ENCODE measurements at places on chromosomes 1 and 21.

GRCh38 chr1:216054600-216054999, 368.6 kb downstream of the USH2A start:
- DNase-seq = no peak

GRCh38 chr1:161404051-161404597, 36.4 kb upstream of the CFAP126 start:
- no peak for DNase-seq

GRCh38 chr1:197304638-197305200, 36.7 kb downstream of the CRB1 start:
- no peak for DNase-seq

GRCh38 chr1:22838965-22839364, 128.3 kb downstream of the EPHB2 start:
- DNase-seq = no peak

DNA sequence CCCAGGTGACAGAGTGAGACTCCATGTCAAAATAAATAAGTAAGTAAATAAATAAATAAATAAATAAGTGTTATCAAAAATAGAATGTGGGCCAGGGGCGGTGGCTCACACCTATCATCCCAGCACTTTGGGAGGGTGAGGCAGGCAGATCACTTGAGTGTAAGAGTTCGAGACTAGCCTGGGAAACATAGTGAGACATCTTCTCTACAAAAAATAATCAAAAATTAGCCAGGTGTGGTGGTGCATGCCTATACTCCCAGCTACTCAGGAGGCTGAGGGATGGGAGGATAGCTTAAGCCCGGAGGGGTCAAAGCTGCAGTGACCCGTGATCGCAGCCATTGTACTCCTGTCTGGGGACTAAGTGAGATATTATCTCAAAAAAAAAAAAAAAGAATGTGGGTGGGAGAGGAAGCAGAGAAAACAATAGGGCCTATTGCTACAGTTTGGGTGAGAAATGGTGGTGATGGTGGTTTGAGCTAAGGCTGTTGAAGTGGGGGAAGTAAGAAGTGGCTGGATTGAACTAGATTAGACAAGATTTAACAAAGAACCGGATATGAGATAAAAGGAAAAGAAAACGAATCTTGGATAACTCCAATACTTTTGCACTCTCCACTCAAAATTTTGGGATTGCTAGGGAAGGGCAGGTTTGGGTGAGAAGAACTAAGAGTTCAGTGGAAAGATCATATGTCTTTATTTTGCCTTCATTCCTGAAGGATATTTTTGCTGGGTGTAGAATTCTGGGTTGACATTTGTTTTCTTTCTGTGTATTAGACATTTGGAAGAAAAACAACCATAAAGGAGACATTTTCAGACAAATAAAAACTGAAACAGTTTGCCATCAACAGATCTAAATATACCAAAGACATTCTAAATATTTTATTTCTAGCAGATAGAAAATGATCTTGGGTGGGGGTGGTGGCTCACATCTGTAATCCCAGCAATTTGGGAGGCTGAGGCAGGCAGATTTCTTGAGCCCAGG, 57.1 kb upstream of the SPOCD1 start:
- DNase-seq = no peak

DNA sequence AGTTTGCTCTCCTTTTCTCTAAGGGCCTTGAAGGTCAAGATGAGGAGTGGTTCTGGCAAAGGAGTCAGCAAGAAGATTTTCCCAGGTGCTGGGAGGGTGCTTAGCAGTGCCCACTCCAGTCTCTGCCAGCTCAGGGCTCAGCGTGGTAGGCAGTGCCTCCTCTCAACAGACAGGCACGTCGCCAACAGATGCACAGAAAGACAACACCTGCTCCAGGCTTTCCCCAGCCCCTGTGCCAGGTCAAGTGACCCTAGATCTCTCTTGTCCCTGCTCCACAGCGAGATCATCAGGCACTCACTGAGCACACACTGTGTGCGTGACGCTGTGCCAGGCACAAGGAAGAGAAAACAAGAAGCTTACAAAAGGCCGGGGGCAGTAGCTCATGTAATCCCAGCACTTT, 86.0 kb downstream of the CASZ1 start:
- no peak for DNase-seq

DNA sequence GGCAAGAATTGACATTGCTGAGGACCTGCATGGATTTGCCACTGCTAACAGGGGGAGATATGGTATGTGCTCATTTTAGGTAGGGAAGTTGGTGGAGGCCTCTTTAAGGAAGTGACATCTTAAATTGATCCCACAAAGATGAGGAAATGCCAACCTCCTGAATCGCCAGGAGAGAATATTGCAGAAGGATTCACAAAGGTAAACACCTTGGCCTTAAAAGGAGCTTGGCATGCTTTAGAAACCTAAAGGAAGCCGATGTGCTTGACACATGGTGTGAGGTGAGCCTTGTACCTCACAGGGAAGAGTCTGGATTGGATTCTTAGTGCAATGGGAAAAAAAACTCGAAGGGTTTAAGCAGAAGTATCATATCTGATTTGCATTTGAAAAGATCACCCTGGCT, 470.5 kb upstream of the DAB1 start:
- DNase-seq = no peak

DNA sequence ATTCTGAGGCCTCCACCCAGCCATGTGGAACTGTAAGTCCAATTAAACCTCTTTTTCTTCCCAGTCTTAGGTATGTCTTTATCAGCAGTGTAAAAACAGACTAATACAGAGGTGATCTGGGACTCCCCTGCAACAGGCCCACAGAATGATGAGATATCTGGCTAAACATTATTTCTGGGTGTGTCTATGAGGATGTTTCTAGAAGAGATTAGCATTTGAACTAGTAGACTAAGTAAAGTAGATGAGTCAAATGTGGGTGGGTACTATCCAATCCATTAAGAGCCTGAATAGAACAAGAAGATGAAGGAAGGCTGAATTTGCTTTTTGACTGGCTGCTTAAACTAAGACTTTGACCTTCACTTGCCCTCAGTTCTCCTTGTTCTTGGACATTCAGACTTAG, 396.5 kb upstream of the LRRC7 start:
- no peak for DNase-seq

- DNase-seq = no peak
Observed at GRCh38 chr1:109357616-109358015, 40.1 kb downstream of the SORT1 start.

GRCh38 chr1:246372559-246372958, 134.5 kb downstream of the SMYD3 start:
- DNase-seq = no peak

DNA sequence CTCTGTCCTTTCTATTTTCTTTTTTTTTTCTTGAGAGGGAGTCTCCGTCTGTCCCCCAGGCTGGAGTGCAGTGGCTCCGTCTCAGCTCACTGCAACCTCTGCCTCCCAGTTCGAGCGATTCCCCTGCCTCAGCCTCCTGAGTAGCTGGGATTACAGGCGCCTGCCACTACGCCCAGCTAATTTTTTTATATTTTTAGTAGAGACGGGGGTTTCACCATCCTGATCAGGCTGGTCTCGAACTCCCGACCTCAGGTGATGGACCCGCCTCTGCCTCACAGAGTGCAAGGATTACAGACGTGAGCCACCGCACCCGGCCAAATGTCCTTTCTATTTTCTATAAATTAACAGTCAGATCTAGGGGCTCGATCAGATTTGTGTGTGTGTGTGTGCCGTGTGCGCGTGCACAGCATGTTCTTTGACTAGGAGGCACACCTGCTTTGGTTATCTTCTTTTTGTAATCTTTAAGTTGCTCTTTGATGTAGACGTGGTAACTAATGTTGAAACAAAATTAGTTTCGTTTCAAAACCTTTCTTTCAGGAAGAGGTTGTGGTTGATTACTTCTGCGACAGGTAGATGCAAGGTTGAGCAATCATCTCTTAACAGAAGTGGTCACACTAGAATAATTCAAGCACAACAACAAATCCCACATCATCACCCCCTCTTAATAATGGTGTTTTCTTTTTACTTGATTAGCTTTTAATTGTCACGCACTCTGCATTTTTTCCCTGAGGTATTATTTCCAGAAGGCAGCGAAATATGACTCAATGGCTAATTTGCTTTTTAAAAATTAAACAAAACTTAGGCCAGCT, 779 bp upstream of the DEGS1 start:
- DNase-seq = peak; percentile 24

- no peak for DNase-seq
Observed at GRCh38 chr1:22509815-22510214, 53.5 kb upstream of the EPHA8 start.

- no peak for DNase-seq
Observed at GRCh38 chr1:20261095-20261494, 29.6 kb upstream of the VWA5B1 start.

GRCh38 chr1:36920801-36921405, 113.4 kb downstream of the GRIK3 start:
- no peak for DNase-seq

DNA sequence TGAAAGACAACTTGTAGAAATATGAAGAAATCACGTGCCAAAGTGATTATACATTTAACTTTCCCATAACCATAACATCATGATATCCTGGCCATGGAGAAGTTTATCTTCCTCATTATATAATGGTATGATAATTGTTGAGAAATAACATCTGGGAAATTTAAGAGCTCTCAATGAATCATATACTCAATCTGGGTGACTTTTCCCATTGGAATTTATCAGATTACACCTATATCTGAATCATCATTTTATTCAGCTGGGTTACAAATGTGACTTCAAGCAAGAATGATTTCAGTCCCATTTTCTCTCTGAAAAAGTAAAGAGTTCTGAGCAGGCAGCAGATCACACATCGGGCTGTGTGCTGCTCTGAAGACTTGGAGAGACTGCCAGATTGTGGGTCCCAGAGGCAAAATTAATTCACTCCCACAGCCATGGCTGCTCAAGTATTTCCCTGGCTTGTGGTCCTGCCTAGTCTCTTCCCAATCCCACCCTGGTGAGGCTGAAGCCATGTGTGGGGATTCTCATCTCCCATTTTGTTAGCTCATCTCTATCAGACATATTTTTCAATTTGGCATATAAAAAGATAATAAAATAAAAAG, 278.0 kb downstream of the MRPL39 start:
- DNase-seq = no peak

DNA sequence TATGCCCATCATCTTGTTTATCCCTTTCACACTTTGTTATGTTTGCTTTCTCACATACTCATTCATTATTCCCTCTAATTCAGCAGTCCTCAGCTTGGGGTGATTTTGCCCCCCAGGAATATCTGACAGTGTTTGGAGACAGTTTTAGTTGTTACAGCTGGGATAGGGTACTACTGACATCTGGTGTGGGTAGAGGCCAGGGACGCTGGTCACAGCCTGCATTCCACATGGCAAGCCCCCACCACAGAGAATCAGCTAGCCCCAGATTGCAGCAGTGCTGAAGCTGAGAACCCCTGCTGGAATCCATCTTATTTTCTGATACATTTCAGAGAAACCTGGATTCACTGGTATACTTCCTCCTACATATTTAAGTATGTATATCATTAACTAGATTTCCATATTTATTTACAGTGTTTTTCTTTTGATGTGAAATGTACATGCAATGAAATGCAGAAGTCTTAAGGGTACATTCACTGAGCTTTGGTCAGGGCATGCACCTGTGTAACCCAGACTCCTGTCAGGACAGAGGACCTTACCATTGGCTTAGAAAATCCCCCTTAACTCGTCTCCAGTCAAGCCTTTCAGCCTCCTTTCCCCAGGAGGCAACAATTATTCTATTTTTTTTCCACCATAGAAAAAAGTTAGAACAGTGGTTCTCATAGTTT, 68.3 kb downstream of the KIF26B start:
- no peak for DNase-seq

GRCh38 chr1:65804584-65804983, 11.9 kb downstream of the PDE4B start:
- DNase-seq = no peak

DNA sequence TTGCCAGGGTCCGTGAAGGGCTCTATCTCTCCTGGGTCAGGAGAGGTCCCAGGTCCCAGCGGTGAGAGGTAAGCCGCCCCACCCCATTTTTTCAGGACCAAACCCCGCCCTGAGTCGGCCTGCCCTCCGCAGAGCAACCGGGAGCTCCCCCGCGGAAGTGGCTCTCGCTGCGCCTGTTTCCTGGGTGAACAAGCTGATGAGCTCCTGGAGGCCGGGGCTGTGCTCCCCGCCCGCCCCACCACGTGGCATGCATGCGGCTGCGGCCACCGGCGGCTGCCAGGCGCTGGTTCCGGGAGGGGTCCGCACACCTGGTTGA, 32.0 kb downstream of the ZBTB17 start:
- DNase-seq = no peak

Measured in activated naive CD4-positive, alpha-beta T cell (primary cell).